ENCODE measurements at places on chromosomes 5 and 9.

DNA sequence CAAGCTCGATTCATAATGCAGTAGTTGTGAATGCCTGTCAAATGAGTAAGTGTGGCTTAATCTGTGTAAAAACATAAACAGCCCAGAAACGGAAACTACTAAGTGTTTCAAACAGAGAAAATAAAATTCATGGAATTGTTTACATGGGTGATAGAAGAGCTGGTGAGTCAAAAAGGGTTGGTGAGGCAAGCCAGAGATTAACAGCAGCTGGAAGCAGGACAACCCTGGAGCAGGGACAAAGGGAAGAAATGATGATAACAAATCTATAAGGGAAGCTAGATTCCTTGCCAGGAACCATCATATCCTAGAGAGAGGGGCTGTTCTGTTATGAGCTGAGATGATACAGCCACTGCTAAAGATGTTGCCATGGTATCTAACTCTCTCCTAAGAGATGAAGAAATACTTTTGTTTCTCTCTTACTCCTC is 18.0 kb upstream of the PRR16 start:
- DNase-seq: no peak

GRCh38 chr5:154947778-154948177 is 6.9 kb downstream of the MRPL22 start:
- no peak for DNase-seq

DNA sequence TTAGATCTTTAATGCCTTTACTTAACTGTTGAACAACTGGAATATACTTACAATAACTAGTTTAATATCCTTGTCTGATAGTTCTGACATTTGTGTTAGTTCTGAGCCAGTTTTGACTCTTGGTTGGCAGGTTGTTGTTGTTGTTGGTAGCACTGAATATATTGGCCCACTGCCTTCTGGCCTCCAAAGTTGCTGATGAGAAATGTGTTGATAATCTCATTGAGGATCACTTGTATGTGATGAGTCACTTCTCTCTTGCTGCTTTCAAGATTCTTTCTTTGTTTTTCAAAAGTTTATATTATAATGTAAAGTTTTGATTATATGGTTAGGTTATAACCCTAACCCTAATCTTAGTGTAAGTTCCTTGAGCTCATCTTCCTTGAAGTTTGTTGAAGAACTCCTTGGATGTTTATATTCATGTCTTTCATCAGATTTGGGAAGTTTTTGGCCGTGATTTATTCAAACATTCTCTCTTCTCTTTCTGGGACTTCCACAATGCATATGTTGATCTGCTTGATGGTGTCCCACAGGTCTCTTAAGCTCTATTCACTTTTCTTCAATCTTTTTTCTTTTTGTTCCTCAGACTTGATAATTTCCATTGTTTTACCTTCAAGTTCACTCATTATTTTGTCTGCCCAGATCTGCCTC is 149.7 kb downstream of the FGF18 start:
- no peak for DNase-seq

DNA sequence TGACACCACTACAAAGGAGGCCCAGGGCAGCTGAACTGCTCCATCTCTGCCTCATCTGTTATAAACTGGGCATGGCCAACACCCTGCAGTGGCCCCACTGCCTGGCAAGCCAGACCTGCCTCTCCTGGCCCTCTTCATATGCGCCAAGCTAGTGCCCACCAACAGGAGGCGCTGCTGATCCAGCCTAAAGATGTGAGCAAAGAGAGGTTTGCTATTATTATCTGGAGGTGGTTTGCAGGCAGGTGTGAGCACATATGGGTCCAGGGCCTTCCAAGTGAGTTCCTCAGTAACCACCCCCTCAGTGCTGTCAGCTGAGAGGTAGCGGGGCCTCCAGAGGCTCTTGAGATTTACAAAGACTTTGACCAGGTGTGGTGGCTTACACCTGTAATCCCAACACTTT is 232.2 kb downstream of the SYK start:
- DNase-seq: peak; percentile 77

DNA sequence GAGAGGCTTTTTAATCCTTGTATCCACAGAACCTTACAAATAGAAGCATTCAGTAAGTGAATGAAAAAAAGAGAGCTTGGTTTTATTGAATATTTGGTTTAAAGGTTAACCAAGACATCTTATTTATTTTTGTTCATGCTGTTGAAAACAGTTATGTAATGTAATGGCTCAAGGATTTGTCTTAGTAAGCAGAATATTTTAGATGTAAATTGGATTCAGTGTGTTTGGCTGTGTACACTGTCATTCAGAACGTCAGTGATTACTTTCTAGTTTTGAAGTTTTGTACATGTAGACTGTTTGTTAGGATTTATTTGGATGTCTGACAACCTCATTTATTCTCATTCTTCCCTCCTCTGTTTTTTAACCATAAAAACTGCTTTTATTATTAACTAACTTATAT is 31.3 kb downstream of the KCNN2 start:
- DNase-seq: no peak

GRCh38 chr5:94744906-94745305 is 126.4 kb downstream of the SLF1 start:
- DNase-seq: no peak

GRCh38 chr5:158746979-158747378 is 352.7 kb downstream of the EBF1 start:
- no peak for DNase-seq

- no peak for DNase-seq
These were observed 18.4 kb downstream of the GM2A start for GRCh38 chr5:151271336-151271735.

DNA sequence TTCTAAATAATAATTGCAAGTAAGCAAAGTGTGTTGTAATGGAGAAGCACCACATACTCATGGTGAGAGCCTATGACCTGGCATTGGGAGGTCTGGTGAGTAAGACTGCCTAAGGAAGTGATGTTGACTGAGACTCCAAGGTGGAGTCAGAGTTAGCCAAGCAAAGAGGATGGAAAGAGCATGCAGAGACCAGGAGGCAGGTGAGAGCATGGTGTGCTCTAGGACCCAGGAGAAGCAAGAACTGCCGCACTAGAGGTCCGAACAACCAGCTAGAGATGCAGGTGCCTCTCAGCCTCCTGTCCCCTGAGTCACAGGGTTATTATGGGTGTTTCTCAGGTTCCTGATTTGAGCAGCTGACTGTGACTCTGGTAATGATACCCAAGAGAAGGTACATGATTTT is 27.3 kb downstream of the ANP32B start:
- DNase-seq: no peak

DNA sequence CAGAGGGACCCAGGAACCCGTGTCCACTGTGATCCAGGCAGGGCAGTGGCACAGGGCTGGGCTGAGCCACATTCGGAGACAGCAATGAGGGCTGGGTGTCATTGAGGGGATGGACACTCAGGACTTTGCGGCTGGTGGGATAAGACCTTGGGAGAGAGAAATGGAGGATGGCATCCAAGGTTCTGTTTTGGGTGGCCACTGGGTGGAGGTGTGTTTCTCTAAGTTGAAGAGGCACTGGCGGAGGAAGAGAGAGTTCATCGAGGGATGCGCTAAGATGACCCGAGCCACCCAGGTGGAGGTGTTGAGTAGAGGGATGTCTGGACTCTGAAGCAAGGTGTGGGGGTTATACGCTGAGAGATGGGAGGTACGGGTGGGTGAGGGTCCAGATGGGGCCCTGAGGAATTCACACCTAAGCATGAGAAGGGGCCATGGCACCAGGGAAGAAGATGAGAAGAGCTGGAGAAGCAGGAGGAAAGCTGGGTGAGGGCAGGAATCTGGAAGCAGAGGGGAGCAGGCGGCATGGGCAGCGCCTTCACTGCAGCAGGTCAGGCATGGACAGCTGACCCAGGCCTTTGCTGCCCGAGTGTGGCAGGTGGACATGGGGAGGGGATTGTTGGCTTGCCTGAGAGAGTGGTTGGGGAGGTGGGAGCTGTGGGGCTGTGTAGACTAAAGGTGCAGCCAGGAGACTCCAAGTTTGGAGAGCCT is 2.5 kb upstream of the SLC25A48 start:
- no peak for DNase-seq

GRCh38 chr9:31243386-31243785 is 1141.1 kb upstream of the ACO1 start:
- no peak for DNase-seq

GRCh38 chr5:111223101-111223786 is 940 bp upstream of the CAMK4 start:
- no peak for DNase-seq

DNA sequence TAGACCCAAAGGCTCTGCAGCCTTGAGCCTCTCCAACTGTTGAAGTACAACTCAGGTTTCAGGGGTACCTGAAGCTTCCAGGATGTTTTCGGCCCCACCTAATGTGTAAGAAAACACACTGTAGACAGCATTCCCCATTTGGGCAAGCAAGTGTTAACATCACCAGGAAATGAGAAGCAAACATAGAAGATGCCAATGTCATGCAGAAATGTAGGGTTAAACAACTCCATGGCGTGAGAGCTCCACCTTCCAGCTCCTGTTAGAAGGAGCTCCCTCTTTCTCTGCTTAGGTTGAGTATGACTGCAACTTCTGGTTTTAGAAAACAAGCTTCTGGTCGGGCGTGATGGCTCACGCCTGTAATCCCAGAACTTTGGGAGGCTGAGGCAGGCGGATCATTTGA is 31.0 kb upstream of the DENND1A start:
- DNase-seq: no peak

GRCh38 chr9:36997414-36997813 is 36.7 kb downstream of the PAX5 start:
- DNase-seq: no peak

DNA sequence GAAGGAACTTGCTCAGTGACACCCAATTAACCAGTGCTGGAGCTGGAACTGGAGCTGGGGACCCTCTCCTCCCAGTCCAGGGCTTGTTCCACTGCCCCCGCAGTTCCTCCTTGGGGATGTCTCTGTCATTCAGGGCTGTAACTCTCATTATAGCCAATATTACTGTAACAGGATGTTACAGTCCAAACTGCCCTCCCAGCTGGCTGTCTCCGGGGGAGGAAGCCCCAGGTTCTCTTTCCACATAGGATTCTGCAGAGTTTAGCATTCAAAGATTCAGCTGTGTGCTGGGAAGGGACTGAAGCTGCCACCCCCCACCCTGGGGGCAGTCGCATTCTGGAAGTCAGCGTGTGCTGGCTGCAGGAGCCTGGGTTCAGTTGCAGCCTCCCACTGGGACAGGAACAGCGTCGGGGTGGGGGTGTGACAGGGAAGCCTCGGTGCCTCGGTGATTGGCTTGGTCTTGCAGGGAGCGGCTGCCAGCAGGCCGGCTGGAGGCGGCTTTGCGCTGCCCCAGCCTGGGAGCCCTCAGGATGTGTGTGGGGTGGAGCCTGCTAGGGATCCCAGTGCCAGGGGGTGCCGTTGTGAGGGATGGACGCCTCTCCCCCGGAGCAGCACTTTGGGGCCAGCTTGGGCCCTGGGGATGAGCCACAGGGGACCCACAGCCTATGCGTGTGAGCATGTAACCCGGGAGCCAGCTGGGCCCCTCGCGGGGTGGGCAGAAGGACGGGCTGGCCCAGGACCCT is 101.1 kb downstream of the RGS3 start:
- no peak for DNase-seq

GRCh38 chr9:110130791-110131416 is 77.1 kb downstream of the C9orf152 start:
- no peak for DNase-seq

DNA sequence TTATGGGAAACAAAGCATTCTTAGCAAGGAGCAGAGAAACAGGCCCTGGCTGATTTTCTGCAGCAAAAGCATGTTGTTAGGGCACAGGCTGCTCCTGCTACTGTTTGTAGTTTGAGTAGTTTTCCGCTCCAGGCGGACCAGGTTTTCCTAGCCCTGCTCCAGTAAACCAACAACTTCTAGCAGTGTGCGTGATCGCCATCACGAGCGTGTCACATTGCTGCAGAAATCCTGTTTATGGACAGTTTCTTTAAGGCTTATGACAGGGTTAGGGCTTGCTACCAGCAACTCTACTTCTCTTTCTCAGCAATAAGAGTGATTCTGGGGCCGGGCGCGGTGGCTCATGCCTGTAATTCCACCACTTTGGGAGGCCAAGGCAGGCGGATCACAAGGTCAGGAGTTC is 803.9 kb upstream of the CDH10 start:
- no peak for DNase-seq

DNA sequence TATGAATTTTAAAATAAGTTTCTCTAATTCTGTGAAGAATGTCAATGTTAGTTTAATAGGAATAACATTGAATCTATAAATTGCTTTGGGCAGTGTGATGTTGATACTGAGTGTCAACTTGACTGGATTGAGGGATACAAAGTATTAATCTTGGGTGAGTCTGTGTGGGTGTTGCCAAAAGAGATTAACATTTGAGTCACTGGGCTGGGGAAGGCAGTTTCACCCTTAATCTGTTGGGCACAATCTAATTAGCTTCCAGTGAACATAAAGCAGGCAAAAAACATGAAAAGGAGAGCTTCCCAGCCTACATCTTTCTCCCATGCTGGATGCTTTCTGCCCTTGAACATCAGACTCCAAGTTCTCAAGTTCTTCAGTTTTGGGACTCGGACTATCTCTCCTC is 832.0 kb upstream of the ARRDC3 start:
- no peak for DNase-seq

DNA sequence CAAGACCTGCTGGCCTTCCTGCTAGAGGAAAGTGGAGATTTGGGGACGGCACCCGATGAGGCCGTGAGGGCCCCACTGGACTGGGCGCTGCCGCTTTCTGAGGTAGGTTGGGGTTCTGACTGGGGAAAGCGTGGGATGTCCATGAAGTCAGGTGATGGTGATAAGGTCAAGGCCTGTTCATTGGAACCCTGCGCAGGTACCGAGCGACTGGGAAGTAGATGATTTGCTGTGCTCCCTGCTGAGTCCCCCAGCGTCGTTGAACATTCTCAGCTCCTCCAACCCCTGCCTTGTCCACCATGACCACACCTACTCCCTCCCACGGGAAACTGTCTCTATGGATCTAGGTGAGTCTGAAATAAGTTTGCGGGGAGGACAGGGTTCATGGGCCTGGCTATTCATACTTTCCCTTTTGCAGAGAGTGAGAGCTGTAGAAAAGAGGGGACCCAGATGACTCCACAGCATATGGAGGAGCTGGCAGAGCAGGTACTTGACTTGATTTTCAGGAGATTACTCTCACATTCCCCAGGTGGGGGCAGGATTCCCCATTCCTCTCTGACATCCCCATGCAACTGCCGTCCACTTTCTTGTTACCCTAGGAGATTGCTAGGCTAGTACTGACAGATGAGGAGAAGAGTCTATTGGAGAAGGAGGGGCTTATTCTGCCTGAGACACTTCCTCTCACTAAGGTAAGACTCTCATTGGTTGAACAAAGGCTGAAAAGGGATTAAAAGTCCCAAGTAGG is 505 bp downstream of the CREB3 start:
- no peak for DNase-seq

- no peak for DNase-seq
These were observed 123.7 kb upstream of the ANKH start for GRCh38 chr5:14995229-14995628.

- no peak for DNase-seq
These were observed 31.1 kb downstream of the GCNT4 start for GRCh38 chr5:75021219-75021618.

DNA sequence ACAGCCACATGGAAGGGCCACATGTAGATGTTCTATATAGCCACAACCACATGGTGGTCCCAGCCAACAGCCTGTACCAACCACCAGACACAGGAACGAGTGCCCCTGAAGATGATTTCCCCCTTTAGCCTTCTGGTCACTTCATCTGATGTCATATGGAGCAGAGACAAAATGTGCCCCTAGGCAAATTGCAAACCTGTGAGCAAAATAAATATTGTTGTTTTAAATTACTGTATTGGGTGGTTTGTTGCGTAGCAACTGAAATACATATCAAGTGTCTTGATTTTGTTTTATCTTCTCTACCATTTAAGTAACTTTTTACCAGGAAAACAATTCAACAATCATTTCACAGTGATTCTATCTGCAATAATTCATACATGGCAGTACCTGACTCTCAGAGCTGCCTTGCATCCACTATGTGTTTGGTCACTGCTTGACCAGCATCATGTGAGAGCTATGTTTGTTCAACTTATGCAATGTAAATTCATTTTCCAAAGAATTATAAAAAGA is 142.5 kb upstream of the VLDLR start:
- no peak for DNase-seq

Data from stimulated activated CD4-positive, alpha-beta T cell treated with anti-CD3 and anti-CD28 coated beads, Interleukin-12 subunit alpha, Interleukin-12 subunit beta, amount 100 ng/mL, for 24 hours (primary cell).